ENCODE measurements at places on chromosomes 6 and 20.

GRCh38 chr6:40909811-40910210 is 129.2 kb downstream of the UNC5CL start:
- DNase-seq = no peak

- no peak for DNase-seq
Observed at GRCh38 chr6:137702791-137703424, 164.2 kb upstream of the TNFAIP3 start.

DNA sequence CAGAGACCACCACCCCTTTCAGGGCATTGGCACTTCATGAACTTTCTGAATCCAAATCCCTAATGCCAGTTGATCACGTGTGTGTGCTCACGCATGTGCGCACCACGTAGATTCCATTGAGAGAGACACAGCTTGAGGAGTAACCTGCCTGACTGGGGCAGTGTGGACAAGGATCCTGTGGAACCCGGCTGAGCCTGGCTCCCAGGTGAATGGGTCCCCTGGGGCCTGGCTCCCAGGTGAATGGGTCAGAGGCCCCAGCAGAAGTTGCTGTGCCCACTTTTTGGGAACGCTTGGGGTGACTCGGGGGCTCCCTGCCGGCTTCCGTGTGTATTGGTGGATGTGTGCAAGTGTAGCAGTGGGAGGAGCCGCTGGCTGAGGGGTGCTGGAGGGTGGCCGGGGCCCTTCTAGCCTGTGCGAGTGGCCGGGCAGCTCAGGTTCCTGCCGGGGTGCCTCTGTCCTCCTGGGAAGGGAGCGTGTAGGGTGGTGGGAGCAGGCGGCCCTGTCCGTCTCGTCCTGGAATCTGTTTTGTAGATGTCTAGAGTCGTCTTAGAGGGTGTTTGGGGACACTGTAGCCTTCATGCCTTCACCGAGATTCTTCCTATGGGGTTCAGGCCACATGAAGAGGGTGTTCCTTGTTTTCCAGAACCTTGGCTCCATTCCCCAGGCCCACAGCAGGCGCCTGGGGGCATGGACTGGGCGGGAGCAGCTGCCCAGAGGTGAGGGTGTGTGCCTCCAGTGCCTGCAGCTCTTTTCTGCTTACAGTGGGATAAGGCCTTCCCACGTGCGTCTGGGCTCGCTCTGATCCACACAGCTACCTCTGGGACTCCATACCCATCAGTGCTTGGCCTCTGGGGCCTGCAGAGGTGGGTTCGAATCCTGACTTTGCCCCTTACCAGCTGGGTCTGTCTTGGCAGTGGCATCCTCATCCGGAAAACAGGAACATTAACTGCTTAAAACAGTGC is 3.2 kb downstream of the RBM38 start:
- no peak for DNase-seq

- DNase-seq = no peak
Observed at GRCh38 chr6:118706702-118707101, 55.3 kb upstream of the CEP85L start.

- no peak for DNase-seq
Observed at GRCh38 chr6:32562940-32563339, 26.7 kb downstream of the HLA-DRB1 start.

DNA sequence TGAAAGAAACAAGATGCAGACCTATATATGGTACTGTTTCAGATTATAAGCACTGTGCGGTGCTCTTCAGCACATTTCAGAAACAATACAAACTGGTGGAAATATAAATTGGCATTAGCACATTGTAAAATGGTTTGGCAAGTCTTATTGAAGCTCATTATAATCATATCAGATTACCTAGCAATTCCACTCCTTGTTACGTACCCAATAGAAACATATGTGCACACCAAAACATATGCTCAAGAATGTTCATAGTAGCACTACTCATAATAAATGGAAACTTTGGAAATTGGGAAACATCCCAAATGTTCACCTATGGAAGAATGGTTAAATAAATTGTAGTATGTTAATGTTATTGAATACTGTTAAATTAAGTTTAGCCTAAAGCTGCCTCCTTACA is 54.9 kb upstream of the PLEKHG1 start:
- no peak for DNase-seq

GRCh38 chr6:13368079-13368730 is 39.9 kb upstream of the TBC1D7 start:
- no peak for DNase-seq

DNA sequence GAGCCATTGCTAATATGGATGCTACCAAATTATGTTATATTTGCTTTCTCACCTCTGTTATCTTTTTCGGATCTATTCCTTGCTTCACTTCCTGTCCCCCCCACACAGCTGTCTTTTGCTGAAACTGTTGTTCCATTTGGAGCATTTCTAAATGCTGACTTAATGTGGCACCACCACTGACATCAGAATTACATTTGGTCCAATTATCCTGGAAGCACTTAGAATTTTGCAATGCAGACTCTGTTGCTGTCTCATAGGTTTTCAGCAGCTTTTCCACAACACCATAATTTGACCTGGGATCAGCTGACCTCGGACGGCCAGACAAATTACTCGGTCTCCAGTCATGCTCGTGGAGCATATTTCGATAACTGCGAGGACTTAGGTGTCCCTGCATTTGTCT is 12.8 kb downstream of the KIAA0408 start:
- no peak for DNase-seq

DNA sequence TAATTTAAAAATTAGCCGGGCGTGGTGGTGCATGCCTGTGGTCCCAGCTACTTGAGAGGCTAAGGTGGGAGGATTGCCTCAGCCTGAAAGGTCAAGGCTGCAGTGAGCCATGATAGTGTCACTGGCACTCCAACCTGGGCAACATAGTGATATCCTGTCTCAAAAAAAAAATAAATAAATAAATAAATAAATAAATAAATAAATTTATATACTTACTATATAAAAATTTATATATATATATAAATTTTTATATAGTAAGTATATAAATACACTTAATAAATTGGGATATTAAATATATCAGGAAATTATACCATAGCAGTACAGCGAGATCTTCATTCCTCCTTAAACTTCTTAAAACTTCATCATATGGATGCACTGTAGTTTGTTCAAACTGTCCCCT is 23.0 kb upstream of the IPCEF1 start:
- no peak for DNase-seq

- DNase-seq = no peak
Observed at GRCh38 chr6:2448826-2449571, 203.6 kb upstream of the GMDS start.

DNA sequence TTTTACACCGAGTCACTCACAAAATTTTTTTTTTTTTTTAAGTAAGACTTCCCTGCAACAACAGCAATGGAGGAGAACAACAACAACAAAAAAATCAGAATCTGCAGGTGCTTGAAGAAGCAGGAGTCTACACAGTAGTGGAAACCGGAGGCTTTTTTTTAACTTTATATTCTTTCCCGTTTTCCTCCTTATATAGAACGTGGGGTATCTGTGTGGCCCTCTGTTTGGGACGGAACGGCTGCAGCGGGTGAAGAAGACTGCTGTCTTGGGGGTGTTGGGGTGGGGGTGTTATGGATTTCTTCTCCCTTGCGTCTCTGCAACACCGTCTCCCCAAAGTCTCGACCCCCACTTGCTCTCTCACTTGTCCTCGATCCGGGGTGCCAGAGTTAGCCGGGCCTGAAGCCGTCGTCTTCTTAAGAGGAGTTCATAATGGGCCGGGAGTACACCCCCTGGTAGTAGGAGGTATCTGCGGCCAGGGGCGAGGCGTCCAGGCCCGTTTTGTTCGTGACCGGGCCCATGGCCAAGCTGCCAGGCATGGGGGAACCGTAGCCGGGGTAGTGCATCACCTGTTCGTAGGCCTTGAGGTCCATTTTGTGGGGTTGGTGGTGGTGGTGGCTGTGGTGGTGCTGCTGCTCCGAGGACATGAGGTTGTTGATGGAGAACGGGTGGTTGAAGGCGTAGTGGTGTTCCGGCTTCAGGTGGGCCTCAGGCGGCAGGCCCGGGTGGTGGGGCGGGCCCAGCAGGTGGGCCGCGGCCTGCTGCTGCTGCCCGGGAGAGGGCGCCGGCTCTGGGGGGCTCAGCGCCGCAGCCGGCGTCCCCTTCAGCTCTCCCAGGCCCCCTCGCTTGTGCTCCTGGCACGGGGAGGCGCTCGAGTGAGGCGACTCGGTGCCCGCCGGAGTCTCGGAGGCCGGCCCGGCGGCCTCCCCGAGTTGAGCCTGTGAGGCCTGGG is 2.7 kb downstream of the FOXA2 start:
- DNase-seq = no peak

GRCh38 chr20:3572151-3572550 is 91.0 kb downstream of the GFRA4 start:
- DNase-seq = no peak

DNA sequence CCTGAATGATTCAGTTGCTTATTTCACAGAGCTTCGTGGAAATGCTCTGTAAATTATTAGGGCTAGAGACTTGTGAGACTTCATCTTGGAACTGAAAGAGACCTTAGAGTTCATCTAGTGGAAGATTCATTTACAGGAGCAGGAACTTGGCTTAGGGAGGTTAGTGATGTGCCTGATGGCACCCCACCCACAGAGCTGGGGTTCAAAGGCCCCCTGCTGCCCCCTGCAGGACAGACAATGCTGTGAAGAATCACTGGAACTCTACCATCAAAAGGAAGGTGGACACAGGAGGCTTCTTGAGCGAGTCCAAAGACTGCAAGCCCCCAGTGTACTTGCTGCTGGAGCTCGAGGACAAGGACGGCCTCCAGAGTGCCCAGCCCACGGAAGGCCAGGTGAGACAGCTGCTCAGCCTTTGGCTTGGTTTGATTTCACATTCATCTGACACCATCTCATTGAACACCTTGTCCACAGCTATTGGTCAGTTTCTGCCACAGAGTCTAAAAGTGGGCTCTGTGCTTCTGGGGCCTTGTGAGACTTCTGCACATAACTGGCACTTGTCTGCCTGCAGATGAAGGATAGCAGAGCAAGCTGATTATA is 25.1 kb downstream of the MYBL2 start:
- no peak for DNase-seq

DNA sequence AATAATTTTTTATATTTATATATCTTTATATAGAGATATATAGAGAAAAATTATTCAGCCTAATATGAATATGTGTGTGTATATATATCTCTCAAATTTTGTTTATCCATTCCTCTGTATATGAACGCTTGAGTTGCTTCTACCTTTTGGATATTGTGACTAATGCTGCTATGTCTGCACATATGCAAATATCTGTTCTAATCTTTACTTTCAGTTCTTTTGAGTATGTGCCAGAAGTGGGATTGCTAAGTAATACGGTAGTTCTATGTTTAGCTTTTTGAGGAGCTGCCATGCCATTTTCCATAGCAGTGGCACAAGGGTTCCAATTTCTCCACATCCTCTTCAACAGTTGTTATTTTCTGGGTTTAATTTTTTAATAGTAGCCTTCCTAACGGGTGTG is 72.8 kb upstream of the CEP85L start:
- DNase-seq = no peak

- DNase-seq = no peak
Observed at GRCh38 chr6:24219670-24220069, 93.7 kb downstream of the NRSN1 start.

DNA sequence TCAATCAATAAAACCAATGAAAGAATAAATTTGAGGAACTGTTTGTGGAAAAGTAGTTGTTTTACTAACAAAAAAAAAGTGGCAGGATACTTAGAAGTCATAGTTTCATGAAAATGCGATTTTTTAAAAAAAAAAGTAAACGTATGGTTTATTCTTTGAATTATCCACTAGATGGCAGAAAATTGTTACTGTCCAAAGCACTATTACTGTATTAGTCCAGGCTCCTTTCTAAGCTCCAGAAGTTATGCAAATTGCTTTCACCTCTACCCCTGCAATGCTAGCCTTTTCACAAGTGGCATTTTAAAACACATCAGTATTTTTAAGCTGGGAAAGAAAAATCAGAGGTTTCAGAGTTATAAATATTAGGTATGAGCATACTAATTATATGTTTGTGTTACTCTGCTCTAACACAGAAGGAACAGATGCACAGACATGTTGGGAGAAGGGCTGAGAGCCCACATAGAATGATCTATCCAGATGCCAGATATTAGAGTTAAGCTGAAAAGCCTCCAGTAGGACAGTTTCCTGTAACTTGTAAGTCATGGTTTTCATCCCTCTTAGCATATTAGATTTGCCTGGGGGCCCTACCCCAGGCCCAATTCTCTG is 63.9 kb downstream of the FHL5 start:
- no peak for DNase-seq

- DNase-seq = no peak
Observed at GRCh38 chr6:4879741-4880275, 103.6 kb downstream of the CDYL start.

DNA sequence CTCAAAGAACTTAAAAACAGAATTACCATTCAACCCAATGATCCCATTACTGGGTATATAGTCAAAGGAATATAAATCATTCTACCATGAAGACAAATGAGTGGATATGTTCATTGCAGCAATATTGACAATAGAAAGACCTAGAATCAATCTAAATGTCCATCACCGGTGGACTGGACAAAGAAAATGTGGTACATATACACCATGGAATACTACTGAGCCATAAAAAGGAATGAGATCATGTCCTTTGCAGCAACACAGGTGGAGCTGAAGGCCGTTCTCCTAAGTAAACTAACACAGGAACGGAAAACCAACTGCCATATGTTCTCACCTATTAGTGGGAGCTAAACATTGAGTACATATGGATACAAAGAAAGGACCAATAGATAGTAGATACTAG is 576.7 kb upstream of the CITED2 start:
- no peak for DNase-seq

DNA sequence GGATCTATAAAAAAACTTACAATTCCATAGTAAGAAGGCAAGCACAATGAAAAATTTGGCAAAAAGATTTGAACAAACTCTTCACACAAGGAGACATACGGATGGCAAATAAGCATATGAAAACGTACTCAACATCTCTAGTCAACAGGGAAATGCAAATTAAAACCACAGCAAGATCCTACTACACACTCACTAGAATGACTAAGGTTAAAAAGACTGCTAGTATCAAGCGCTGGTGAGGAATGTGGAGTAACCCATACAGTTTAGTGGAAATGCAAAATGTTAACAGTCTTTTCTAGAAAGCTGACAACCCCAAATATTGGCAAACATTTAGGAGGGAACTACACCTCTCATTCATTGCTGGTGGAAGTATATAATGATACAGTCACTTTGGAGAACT is 175.9 kb upstream of the SGK1 start:
- no peak for DNase-seq

GRCh38 chr20:47020231-47020630 is 125.6 kb downstream of the EYA2 start:
- DNase-seq = no peak

- DNase-seq = no peak
Observed at GRCh38 chr6:145306489-145306888, 428.8 kb downstream of the EPM2A start.

- no peak for DNase-seq
Observed at GRCh38 chr6:14231501-14232280, 114.1 kb downstream of the CD83 start.

- no peak for DNase-seq
Observed at GRCh38 chr6:31111712-31112111, 663 bp downstream of the C6orf15 start.

DNA sequence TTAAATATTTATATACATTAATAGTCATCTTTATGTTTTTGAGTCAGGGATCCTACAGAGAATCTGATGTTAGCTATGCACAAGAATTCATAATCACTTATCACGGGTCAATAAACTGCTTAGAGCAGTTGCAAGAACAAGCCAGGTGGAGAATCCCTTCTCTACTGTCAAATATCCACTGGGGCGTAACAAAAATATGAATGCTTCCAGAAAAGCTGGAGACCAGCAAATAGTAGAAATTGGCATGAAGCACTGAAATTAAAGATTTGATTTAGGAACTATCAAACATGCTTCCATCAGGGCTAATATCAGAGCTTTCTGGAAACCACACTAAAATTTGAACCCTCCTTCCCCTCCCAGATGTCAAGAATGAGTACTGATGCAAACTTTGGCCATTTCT is 37.3 kb downstream of the ADGRG6 start:
- no peak for DNase-seq

All from cerebellar nuclear complex (tissue), 1 donor.